ENCODE measurements at places on chromosomes 3 and 15. TPM values are rescaled to one million over a fixed set of nuclear protein-coding genes. Genes with fewer than 3 reads are reported as not detected.

GRCh38 chr3:196518966-196519717 is 4.0 kb upstream of the SMCO1 start:
- peaks cover 5% of the 10 kb centered on the region for H3K36me3 ChIP-seq
- no peak overlapping the region for H3K4me3 ChIP-seq
- no peaks in the 10 kb centered on the region for H3K4me1 ChIP-seq
- H3K27ac ChIP-seq: no peak overlapping the region
- H3K27me3 ChIP-seq: peaks cover 3% of the 10 kb centered on the region

GRCh38 chr15:86164232-86164898 is 84.7 kb downstream of the AGBL1 start:
- no peaks in the 10 kb centered on the region for H3K36me3 ChIP-seq
- H3K4me3 ChIP-seq: no peak overlapping the region
- no peaks in the 10 kb centered on the region for H3K4me1 ChIP-seq
- H3K27ac ChIP-seq: no peak overlapping the region

DNA sequence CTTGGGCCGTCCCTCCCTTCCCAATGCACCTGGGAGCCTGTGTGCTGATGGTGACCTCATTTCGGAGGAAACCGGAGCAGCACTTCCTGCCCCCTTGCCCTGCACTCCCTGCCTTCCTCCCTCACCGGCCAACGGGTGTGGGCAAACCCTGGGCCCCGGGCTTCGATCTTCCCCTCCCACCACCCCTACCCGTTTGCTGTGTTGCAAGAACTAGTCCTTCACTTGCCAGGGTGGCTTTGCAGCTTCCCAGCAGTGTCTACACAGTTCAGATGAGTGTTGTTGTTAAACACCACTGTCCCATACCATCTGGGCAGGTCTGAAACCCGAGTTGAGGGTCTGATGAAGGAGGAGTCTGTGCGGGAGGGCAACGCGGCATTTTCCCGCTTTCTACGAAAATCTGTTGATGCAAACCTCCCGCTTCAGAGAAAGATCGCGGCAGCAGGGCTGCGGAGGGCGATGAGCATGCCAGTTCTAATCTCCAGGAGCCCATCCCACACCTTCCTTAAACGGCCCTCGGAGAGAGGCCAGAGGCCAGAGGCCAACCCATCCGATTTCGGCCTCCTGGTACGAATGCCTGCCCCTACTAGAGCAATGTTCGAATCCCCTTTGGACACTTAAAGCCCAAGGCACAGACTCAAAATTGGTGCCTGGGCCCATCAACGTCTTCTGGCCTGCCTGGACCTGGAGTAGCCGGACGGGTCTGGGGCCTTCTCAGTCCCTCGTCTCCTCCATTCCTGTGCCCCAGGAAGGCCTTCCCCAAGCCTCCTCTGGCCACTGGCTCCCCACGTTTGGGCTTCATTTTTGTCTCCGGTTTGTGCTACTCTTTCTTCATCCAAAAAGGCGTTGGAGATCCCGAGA is 35.7 kb upstream of the POLG start:
- H3K27ac ChIP-seq: peak overlapping the region; percentile 31
- no peak overlapping the region for H3K4me3 ChIP-seq
- peaks cover 84% of the 10 kb centered on the region for H3K27me3 ChIP-seq
- H3K36me3 ChIP-seq: peaks cover 1% of the 10 kb centered on the region
- DNase-seq: no peak

The PCCB gene
- 17.3 TPM for total RNA-seq

- peaks cover 8% of the 10 kb centered on the region for H3K27me3 ChIP-seq
- no peaks in the 10 kb centered on the region for H3K36me3 ChIP-seq
- no peak for DNase-seq
- H3K4me3 ChIP-seq: no peak overlapping the region
Observed at GRCh38 chr3:16789344-16790120, 95.2 kb upstream of the PLCL2 start.

- H3K4me3 ChIP-seq: no peak overlapping the region
- H3K27me3 ChIP-seq: peaks cover 4% of the 10 kb centered on the region
- no peak for DNase-seq
- H3K4me1 ChIP-seq: no peaks in the 10 kb centered on the region
- H3K36me3 ChIP-seq: no peaks in the 10 kb centered on the region
Observed at GRCh38 chr15:31740203-31740602, 290.1 kb upstream of the CHRNA7 start.

- no peak for DNase-seq
- peaks cover 8% of the 10 kb centered on the region for H3K4me1 ChIP-seq
- H3K27me3 ChIP-seq: no peaks in the 10 kb centered on the region
- H3K36me3 ChIP-seq: peaks cover 8% of the 10 kb centered on the region
- H3K27ac ChIP-seq: no peak overlapping the region
Observed at GRCh38 chr15:32682569-32682968, 35.2 kb upstream of the GREM1 start.

DNA sequence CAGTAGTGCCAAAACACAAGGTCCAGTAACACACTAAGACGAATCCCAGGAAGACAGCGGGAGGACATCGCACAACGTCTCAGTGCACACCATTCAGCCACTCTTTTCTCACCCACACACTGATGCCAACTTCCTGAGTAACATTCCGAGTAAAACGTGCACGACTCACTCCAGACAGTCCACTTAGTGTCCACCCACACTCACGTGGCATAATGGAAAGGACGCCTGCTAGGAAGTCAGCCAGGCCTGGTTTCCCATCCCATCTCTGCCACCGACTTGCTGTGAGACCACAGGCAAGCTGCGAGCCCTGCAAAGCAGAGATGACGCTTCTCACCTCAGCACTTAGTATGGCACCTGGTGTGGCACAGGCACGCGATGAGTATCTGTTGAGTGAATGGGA is 36.8 kb upstream of the VGLL4 start:
- H3K4me1 ChIP-seq: no peaks in the 10 kb centered on the region
- DNase-seq: no peak
- no peak overlapping the region for H3K27ac ChIP-seq
- no peaks in the 10 kb centered on the region for H3K36me3 ChIP-seq
- no peaks in the 10 kb centered on the region for H3K27me3 ChIP-seq
- H3K4me3 ChIP-seq: no peak overlapping the region

DNA sequence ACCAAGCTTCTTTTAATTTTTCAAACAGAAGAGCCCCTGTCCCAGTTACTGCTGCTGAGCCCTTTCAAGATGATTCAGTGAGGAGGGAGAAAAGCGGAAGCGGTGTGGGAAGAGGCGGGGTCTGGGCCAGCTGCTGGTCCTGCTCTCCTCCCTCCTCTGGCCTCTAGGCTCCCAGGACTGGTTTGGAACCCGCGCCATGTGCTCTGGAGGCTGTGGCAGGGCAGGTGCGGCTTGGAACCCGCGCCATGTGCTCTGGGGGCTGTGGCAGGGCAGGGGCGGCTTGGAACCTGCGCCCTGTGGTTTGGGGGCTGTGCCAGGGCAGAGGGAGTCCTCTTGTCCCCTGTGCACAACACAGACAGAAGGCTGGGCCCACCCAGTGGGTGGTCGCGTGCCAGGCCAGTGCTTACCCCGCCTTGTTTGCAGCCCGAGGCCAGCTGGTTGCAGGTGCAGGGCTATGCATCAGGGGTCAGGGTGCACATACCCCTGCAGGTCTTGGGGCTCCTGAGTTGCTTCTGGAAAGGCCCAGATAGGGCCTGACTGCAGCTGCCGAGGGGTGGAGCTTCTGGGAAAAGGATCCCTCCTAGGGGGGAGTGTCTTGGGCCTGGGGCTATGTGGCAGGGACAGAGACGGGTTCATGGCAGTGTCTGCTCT is 12.2 kb downstream of the ALG1L2 start:
- peak overlapping the region; percentile 65 for H3K4me3 ChIP-seq
- H3K36me3 ChIP-seq: no peaks in the 10 kb centered on the region
- peaks cover 42% of the 10 kb centered on the region for H3K4me1 ChIP-seq
- peak; percentile 43 for DNase-seq

Data from activated CD4-positive, alpha-beta T cell treated with anti-CD3 and anti-CD28 coated beads, Interleukin-2, amount 10 ng/mL, durations not matched to agents 7 days and 5 days (primary cell).